ENCODE measurements at places on chromosomes 3 and 15. TPM values are rescaled to one million over a fixed set of nuclear protein-coding genes. Genes with fewer than 3 reads are reported as not detected.

The TTC21A gene
- total RNA-seq, result 1.8 TPM

The ZNF80 gene
- not detected for total RNA-seq

The SLC24A5 gene
- total RNA-seq, result not detected

The KIF9 gene
- 3.7 TPM for total RNA-seq

The SQOR gene
- 96.5 TPM for total RNA-seq

The NCKIPSD gene
- 9.2 TPM for total RNA-seq

The MDFIC2 gene
- not detected for total RNA-seq

The CYFIP1 gene
- total RNA-seq, result 82.9 TPM

The SYNPR gene
- not detected for total RNA-seq

The ZIC4 gene
- not detected for total RNA-seq

The ACTC1 gene
- total RNA-seq, result not detected

The ZXDC gene
- total RNA-seq, result 17.7 TPM

The NECTIN3 gene
- total RNA-seq, result 43.1 TPM
